KG1 (cell line): ENCODE measurements at places on chromosomes 6 and 20.

- no peak for DNase-seq
These were observed 64.1 kb upstream of the SOX4 start for GRCh38 chr6:21529431-21529830.

DNA sequence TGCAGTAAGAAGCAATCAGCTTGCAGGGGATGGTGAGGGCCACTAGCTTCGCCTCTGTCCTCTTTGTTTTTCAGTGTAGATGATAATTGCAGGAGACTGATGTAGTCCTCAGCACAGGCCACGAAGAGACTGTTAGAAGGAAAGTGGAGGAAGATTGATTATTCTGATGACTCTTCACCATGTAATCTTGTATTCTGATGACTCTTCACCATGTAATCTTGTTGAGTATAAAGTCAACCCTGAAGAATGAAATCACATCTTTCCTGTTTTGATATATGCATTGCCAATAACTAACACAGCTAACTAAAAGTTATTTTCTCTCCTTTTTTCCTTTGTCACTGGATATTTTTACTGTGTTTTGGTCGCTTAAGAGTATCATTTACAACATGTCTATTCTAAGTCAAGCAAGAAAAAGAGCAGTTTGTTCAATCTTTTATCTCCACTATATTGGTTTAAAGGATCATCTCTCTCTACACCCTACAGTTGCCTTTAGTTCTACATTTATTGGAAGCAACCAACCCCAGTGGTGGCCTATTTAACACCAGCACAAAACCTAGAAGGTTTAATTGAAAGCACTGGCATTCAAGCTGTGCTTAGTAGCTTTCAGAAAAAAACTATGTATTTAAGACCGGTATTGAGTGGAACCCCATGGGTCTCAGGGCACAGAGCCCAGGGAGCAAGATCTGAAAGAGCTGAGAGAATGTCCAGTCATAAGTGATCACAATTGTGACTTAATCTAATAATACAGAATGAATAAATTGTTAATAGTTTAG is 107.2 kb upstream of the BTBD3 start:
- no peak for DNase-seq

- DNase-seq, result no peak
These were observed 91.4 kb upstream of the DEFB112 start for GRCh38 chr6:50141100-50141499.

DNA sequence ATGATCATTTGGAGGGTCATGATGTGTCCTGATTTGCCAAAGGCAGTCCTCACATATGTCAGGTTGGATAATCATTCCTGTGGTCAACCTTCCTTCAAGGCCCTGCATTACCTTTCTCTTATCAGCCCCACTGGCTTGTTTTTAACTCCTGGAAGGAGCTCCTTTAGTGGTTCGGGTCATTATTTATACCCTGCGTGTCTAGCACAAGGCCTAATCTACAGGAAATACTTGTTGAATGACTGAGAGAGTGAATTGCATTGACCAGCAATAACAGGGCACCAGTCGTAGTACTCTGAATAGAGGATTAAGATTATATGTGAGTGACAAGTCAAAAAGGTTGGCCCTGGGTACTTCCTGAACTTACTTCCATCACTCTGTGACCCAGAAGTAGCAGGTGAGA is 4.5 kb downstream of the HIVEP2 start:
- DNase-seq, result no peak

- no peak for DNase-seq
These were observed 92.5 kb downstream of the LRRC1 start for GRCh38 chr6:53887316-53887715.

DNA sequence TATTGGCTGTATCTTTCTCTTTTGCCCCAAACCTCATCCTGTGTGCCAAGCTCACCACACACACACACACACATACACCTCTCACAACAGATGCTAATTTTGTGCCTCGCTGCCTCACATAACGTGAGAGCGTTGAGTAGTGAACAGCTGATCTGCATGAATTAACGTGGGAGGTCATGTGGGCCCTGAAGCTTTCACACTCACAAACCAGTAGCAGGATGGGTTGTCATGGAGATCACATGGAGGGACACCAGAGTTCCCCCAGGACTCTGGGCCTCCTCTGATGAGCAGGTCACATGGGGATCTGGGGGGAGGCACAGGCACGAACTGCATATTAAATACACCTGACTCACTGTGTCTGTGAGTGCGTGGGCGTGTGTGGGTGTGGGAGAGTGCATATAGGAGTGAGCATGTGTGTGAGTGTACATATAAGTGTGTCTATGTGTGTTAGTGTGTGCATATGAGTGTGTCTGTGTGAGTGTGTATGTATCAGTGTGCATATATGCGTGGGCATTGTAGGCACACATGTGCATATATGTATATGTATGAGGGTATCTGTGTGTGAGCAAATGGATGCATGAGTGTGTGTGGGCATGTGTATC is 62.7 kb upstream of the SULF2 start:
- DNase-seq, result no peak

DNA sequence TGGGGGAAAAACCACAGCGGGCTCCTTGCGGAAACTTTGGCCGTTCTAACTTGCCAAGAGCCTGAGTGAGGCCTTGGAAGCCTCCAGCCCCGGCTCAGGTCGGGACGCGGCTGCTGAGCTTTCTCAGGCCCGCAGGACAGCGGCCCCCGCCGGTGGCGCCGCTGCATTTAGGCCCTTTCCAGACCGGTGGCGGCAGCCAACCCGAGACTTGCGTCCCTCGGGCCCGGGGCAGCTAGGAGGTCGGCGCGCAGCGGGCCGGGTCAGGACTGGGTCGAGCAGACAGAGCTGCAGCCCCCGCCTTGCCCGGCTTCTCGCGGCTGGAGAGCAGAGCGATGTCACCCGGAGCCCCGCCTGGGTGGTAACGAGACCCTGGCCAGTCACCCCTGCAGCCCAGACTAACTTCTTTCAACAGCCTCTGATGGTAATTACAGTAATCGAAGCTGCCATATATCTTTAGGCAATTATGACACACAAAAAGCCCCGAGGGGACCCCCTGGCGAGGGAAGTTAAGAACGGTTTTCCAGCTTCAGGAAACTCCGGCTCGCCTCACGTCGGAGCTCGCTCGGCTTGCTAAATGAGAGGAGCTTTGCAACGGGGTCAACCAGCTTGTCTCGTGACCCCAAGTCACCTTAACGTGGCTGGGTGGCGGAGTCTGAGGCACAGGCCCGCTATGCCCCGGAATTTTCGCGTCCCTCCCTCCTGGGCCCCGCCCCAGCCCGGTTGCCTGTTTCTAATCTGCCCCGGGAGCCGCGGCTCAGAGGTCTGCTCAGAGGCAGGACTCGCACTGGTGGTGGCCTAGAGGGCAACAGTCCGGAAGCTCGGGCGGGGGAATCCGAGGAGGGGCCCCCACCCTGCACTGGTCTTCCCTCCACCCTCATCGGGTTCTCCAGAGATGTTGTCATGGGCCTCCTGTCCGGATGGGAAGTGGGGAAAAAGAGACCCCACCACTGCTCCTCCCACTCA is 3.0 kb downstream of the NR2E1 start:
- no peak for DNase-seq

DNA sequence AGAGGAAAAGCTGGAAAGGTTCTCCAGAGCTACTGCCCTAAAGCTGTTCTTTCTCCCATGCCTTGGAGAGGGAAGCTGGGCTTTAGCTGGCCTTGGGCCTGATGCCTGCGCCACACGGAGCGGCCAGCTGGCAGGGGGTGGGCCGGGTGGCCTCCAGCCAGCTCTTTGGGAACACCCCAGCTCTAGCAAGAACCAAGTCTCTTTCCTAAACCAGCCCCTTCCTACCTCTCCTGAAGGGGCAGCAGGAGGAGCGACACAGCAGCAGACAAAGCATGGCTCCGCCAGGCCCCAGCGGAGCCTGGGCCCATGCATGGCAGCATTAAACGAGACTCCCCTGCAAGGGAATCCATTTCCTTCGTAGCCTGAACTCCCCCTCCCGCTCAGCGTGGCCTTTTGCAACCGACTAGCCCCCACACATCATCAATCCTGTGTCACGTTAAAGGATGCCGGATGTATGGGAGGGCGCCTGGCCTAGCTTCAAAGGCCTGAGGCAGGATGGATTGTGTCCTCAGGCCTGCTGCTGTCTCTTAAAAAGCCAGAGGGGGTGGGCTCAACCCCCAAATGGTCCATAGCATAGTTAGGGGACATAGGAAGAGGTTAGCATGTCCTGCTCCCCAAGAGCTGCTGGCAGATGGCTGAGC is 14.0 kb downstream of the MRPS18A start:
- no peak for DNase-seq

DNA sequence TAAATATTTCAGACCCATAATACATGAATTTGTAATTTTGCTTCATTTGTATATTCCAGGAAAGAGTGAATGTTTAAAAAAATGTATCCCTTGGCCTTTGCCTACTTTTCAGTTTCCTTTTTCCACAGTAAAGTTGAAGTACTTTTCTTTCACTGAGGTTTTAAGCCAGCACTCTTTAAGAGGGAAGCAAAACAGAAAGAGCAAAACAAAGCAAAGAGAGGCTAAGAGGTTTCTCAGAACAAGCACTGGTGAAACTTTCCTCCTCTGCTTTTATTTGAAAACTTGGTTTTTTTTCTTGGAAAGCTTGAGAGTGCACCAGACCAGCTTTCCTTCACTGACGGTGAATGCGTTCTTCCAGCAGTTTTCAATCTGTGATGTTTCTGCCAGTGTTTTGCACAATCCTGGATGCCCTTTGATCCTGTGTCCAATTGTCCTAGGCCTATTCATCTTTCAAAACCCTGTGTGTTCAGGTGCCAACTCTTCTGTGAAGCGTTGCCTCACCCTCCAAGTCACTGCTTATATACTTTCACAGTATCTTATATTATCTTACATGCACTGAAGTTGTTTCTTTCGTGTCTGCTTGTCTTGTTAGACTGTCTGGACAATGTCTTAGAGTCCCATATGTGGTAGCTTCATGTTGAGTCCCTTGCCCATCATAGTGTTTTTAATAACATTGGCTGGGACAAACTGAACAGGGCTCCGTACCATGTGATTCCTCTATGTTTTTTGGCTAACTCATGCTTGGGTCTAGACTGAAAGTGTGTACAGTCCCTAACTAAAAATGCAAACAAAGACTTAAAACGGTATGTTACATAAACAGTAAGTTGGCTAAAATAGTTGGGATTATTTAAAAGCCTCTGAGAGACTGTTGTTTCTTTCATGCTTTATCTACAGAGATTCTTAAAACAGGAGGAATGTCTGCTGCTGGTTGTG is 1.9 kb downstream of the RNF217 start:
- no peak for DNase-seq

DNA sequence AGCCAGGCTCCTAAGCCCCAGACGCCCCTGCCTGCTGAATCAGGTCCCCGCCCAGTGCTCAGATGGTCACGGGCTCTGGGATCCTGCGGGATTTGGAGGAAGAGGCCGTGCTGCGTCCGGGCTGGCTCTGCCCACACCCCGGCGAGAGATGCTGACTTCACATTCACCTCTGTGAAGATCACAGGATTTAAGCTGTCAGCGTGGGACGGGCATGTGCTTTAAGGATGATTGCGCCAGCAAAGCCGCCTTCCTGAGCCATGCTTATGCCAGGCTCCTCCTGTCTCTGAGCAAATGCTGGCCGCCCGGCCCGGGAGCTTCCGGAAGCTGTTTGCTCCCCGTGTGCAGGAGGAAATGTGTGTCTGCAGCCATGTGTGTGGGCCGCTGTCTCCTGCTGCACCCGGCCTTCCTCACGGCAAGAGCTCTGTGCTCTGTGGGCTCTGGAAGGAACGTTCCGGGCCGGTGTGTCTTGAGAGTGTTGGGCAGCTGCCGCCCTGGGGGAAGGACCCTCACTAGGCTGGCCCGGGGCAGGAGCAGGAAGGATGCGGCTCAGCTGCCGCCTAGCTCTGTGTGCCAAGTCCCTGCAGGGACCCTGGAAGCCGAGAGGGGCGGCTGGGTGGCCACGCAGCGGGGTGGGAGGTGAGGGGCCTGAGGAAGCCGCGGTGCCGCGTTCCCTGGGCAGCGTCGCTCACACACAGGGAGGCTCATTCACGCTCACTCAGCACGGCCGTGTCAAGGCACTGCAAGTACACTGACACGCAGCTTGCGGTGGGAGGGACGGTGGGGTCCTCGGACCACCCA is 19.0 kb upstream of the BHLHE23 start:
- no peak for DNase-seq

DNA sequence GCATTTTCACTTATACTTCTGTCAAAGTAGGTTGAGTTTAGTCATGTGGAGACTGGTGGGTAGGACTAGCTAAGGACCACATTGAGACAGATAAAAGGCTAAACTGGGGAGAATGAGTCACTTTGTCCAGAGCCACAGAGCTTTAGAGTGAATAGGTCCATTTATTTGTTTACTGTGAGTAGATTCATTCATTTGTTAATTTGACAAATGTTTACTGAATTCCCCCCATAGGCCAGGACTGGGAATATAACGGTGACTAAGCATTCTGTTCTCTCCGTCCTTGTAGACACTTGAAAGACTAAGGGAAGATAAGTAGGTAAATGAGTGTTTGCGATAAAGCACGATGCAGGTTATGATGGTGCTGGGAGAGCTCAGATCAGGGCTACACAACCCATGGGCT is 699.7 kb upstream of the ID4 start:
- DNase-seq, result no peak

GRCh38 chr6:149212892-149213801 is 104.4 kb upstream of the TAB2 start:
- no peak for DNase-seq

- no peak for DNase-seq
These were observed 57.2 kb upstream of the ANKEF1 start for GRCh38 chr20:9977629-9978028.

- DNase-seq, result no peak
These were observed 221.6 kb upstream of the HS3ST5 start for GRCh38 chr6:114564302-114564933.

- DNase-seq, result peak; percentile 66
These were observed 130.3 kb upstream of the BTN3A2 start for GRCh38 chr6:26234421-26235301.

- DNase-seq, result no peak
These were observed 246.1 kb downstream of the FOXA2 start for GRCh38 chr20:22338140-22338708.

- no peak for DNase-seq
These were observed 6.4 kb downstream of the FUCA2 start for GRCh38 chr6:143505111-143505510.

DNA sequence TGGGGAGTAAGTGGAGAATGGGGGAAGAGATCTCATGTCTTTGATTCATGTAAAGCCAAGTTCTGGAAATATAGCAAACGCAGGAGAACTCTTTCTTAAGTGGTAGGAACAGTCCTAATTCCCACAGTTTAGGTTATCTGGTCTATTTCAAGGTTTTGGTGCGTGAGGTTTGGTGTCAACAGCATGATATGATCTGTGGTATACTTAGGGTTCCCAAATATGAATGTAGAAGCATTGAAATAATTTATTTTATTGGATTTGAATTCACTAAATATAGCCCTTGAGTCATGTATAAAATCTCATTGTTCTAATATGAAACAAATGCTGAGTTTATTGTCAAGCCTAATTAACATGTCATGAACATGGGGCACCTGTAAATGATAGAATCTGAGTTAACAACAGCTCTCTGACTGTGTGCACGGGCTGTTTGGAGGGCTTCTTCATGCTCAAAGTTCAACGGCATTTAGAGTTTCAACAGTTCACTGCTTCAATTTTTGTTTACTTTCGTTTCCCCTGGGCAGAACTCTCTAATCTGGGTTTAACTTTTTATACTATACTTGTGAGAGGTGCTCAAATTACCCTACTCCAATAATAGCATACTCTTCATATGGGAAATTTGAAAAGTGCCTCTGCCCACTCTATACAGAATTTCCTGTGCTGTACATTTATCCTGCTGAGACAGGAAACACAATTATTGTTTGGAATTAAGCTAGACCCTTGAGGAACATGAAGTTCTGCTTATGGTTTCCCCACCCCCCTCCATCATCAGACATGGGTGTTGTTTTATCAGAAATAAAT is 236.3 kb upstream of the ZNF217 start:
- peak; percentile 82 for DNase-seq
